Activated CD4-positive, CD25-positive, alpha-beta regulatory T cell treated with anti-CD3 and anti-CD28 coated beads, Interleukin-2, amount 50 U/mL, for 16 hours (primary cell): ENCODE measurements at places on chromosomes 1 and 21.

DNA sequence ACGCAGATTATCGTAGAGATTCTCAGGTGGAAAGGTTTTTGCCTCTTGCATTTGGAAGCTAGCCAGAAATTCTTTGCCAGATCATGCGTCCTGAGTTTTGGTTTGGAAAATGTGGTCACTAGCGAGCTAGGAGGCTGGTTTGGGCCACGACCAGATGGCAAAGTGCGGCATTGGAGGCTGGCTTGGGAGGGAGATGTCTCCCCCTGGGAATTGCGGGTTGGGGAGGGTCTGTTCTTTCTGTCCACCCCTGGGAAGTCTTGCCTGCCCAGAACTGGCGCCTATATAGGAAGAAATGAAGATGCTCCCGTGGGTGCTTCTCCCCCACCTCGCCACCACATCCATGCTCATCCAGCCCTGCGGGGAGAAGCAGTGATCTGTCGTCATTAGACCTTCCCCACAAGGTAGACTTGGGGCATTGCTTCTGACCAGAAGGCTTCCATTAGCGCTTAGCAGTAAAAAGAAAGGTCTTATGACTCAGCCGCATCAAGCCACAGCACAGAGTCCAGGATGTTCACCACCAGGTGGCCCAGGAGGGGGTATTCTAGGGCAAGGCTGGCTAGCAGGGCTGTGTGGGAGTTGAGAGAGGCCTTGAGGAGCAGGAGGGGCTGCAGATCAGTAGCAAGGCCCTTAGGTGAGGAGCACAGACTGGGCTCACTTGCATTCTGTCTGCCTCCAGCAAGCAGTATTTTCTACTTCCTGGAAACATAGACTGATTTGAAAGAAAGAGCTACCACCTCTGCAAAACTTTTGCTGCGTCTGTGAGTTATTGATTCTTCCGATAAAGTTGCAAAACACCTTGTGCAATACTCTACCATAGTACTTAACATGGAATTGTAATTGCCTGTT lies 1.5 kb upstream of the PTP4A2 start:
- DNase-seq = peak; percentile 63

DNA sequence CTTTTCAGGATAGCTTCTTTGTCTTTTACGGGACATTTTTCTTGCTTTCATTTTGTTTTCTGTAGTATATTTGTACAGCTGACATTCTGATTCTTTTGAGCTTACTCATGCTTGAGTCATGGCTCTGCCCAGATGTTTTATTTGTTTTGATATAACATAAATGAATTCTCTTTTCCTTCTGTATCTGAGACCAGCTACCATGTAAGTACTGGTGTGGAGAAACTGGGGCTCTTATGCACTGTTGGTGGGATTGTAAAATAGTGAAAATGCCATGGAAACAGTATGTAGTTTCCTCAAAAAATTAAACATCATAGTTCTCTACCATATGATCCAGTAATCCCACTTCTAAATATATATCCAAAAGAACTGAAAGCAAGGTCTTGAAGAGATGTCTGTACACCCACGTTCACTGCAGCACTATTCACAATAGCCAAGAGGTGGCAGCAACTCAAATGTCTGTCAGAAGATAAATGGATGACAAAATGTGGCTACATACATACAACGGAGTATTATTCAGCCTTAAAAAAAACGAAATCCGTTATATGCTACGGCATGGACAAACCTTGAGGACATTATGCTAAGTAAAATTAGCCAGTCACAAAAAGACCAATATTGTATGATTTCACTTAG lies 61.4 kb downstream of the EIF2B3 start:
- DNase-seq = no peak

DNA sequence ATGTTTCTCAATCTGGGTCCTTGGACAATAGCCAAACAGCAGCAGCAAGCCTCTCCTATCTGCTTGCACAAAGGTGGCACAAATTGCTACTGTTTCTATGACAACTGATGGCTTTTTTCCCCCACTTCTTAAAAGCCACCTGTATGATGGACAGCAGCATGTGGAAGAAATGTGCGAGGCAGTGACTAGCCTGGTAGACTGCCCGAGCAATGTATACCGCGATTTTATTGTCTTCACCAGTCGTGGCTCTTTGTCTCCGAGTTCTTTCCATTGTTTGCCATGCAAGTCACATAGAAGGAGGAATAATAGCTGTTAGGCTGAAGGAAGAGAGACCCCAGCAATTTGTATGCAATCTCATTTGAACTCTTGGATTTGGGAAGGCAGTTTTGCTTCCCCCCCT lies 79.4 kb downstream of the S1PR1 start:
- DNase-seq = no peak

DNA sequence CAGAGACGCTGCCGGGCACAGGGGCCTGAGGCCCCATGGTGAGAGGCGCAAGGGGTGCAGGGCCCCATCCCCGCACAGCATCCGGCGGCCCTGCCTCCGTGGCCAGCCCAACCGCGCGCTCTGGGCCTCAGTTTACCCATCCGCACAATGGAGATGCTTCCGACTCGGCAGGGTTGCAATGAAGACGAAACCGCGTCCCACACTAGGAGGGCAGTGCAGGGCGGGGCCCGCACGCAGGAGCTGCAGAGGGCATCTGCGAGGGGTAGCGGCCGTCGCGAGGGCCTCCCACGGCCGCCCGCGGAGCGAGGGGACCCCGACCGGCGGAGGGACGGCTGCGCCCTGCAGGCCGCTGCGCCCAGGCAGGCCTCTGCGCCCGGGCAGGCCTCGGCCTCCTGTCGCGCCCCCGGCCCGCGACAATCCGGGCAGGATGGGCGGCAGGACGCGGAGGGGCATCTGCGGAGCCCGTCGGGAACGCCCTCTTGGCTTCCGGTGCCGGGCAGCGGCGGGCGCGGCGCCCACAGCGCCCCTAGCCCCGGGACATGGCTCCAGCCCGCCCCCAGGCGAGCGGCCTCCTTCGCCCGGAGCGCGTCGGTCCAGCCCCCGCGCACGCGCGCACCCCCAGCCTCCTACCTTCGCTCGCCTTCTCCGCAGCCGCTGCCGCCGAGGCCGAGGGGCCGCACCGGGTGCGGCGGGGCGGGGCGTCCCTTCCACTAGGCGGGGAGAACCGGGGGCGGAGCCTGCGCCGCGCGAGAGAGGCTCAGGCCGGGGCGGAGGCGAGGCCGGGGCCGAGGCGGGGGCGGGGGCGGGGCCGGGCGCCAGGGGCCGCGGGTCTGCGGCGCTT lies 15.3 kb downstream of the RNU1-1 start:
- DNase-seq = peak; percentile 64

GRCh38 chr1:24754229-24754628 lies 9.0 kb downstream of the CLIC4 start:
- DNase-seq = no peak

DNA sequence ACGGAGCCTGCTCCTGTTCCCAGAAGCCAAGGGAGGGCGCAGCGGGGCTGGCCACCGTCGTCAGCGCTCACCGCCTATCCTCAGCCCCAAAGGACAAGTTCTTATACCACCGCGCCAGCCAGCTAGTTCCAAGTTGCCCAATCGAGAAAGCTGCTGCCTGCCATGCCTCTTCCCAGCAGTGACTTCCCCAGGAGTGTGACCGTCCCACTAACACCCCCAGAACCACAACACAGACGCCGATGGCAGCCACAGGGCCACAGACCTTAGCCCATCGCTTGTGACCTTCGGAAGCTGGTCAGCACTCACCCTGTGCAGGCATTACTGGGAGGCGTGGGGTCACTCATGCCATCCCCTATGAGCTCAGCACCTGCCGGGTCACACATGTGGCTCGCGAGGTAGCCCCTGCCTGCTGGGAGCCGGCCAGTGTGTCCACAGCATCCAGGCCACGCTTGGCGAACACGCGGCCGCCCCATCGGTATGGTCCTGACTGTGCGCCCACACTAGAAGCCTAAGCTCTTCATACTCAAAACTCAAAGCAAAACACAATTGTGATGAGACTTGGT lies 20.1 kb downstream of the NADK start:
- DNase-seq = no peak

GRCh38 chr1:20323613-20323920 lies 32.9 kb downstream of the VWA5B1 start:
- no peak for DNase-seq

DNA sequence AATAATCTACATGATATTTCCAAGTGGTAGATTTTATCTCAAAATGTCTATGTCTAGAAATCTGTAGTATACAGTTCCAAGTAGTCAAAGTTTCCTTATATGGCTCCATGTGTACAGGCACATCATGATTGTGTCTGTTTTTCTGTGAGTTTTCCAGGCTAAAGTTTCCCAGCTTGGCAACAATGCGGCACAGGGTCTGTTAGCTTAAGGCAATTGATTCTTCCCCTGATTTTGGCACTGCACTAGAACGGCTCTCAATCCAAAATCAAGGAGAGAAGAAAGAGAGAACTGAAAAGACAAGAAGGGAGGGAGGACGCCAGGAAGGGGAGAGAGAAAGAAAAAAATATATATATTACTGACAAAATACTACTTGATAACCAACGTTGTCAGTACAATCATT lies 193.9 kb upstream of the SNX7 start:
- no peak for DNase-seq

DNA sequence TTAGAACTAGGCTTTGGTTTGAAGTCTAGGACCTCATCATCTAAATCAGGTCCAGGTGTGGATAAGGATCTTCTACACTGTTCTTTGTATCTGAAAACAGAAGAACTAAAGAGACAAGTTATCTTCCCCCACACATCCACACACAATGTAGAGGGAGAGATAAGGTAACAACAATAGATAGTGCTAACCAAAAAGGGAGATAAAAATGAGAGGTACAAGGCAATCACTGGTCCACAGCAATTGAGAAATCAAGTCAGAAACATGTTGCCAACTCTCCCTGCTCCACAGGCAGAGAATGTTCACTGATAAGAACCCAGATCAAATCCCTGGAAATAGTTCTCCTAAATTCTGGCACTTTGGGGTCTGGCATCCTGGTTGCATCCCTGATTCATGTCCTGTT lies 75.8 kb upstream of the LHX8 start:
- DNase-seq = no peak

DNA sequence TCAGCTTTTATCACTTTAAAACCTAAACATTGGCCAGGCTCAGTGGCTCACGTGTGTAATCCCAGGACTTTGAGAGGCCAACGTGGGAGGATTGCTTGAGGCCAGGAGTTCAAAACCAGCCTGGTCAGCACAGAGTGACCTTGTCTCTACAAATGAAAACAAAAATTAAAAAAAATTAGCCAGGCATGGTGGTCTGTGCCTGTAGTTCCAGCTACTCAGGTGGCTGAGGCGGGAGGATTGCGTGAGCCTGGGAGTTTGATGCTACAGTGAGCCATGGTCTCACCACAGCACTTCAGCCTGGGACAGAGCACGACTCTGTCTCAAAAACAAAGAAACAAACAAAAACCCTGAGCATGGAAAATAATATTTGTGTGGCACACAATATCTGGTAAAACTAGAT lies 143.5 kb upstream of the HNRNPU start:
- DNase-seq = no peak

GRCh38 chr1:175443332-175443731 lies 250.8 kb upstream of the KIAA0040 start:
- no peak for DNase-seq

- DNase-seq = no peak
Measured at GRCh38 chr1:40305451-40305850, 11.6 kb downstream of the COL9A2 start.

GRCh38 chr1:21670059-21670881 lies 1.1 kb upstream of the RAP1GAP start:
- DNase-seq = no peak

DNA sequence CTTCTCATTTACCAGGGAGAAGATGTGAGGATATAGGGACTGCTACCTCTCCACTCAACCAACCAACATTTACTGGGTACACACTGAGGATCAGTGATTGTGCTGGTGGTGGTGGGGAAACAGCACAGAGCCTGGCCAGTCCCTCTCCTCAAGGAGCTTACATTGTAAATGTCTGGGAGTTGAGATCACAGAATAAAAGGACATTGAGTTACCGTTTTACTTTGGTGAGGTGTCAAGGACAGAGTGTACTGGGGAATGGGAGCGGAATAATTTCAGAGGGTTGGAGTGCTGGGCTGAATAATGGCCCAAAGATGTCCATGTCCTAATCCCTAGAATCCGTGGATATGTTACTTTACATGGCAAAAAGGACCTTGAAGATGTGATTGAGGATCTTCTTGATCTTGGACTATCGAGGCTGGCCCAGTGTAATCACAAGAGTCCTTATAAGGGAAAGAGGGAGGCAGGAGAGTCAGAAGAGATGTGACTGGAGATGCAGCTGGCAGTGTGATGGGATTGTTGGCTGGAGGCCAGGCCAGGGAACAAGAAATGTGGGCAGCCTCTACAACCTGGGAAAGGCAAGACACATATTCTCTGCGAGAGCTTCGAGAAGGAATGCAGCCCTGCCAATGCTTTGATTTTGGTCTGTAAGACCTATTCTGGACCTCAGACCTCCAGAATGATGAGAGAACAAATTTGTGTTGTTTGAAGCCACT lies 26.6 kb upstream of the RWDD3 start:
- no peak for DNase-seq

DNA sequence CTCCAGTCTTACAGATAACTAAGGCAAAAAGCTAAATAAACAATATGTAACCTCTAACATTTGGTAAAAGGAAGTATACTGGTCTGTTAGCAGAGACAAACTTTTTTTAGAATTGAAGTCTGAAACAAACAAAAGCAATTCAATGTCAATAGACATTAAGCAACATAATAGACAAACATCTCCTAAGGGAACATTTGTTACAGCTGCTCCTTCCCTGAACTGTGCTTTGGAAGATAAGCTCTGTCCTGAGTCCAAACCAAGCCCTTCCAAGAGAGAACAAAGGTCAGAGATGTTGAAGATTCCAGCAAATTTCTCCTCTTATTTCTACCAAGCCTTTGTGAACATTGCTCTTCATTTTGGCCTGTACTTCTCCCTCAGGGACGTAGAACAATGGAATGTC lies 25.3 kb downstream of the FMO2 start:
- DNase-seq = no peak

DNA sequence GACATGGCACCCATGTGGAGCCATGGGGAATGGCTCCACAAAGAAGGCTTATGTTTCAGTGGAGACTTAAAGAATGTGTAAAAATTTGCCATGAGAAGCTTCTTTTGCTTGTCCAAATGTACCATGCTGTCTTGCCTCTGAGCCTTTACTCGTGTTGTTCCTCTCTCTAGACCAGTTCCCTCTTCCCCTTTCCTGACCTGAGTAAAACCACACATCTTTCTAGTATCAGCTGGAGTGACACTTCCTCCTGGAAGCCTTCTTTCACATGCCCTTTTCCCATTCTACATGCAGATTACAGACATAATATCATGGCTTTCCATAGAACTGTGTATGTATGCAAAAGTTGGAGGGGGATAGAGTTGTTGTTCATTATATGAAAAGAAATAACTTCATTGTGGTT lies 13.6 kb upstream of the GPX7 start:
- no peak for DNase-seq

DNA sequence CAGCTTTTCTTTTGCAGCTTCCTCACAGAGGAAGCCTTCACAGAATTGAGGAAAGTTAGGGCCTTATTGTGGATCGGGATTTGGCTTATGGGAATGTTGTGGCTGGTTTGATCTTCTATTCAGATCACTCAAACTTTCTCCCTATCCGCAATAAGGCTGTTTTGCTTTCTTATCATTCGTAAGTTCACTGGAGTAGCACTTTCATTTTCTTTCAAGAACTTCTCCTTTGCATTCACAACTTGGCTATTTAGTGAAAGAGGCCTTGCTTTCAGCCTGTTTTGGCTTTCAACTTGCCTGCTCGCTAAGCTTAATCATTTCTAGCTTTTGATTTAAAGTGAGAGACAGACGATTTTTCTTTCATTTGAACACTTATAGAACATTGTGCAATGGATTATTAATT lies 181.9 kb upstream of the B3GALT2 start:
- no peak for DNase-seq
